ENCODE measurements at places on chromosomes 13 and 19.

- DNase-seq, result no peak
Observed at GRCh38 chr19:49340069-49340864, 5.1 kb downstream of the CD37 start.

- DNase-seq, result no peak
Observed at GRCh38 chr19:11814700-11815035, 595 bp downstream of the ZNF440 start.

- DNase-seq, result no peak
Observed at GRCh38 chr13:109385242-109385560, 401.2 kb downstream of the IRS2 start.

DNA sequence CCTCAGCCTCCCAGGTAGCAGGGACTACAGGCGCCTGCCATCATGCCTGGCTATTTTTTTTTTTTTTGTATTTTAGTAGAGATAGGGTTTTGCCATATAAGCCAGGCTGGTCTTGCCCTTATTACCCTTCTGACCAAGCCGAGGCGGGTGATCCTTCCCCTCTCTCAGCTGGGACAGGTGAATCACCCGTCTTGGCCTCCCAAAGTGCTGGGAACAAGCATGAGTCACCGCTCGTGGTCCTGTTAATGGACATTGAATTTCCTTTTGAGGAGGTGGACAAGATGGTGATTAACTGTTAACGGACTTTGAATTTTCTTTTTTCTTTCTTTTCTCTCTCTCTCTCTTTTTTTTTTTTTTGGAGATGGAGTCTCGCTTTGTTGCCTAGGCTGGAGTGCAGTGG lies 10.6 kb downstream of the CD70 start:
- DNase-seq, result no peak

GRCh38 chr13:91355826-91356710 lies 8.6 kb downstream of the MIR17HG start:
- DNase-seq, result no peak

- peak; percentile 88 for DNase-seq
Observed at GRCh38 chr19:28436320-28436719, 776.6 kb downstream of the UQCRFS1 start.

- no peak for DNase-seq
Observed at GRCh38 chr13:30826911-30827577, 79.0 kb upstream of the MEDAG start.

DNA sequence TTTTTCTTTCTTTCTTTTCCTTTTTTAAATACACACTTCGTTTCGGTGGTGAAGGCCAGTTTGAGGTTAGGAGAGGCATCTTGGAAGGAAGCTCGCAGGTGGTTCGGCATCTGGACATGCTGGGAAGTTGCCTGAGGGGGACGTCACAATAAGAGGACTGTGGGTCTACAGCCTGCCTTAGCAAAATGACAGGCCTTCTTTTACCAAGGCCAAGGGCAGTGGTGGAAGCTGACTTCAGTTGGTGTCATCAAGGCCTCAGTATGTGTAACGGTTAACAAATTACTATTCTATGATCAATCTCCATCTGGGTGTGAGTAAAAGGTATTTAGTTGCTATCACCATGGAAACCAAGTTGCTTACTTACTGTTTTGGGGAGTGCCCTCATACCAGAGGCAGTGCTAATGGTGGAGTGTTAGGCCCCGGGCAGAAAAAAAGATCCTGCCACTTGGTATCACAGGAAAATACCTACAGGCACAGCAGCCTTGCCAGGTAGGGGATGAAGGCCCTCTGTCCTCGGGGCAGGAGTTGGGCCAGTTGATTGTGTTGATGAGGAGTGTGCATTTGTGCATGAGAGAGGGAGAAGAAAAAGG lies 10.3 kb downstream of the ACTN4 start:
- DNase-seq, result no peak

DNA sequence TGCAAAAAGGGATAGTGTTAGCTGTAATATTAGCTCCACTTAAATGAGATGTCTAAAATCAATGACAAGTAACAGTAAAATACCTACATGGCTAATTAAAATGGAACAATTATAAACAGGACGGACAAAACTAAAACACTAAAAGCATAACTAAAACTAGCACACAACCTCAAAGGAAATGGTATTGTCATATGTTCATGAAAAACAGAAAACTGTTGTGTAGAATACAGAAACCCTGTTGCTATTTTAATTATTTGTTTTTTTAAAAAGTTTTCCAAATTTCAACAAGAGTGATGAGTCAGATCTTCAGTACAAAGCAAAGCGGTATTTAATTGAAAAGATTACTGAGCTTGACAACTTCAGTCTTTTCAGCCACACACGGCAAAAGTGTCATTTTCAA lies 4.2 kb downstream of the RCBTB2 start:
- no peak for DNase-seq

DNA sequence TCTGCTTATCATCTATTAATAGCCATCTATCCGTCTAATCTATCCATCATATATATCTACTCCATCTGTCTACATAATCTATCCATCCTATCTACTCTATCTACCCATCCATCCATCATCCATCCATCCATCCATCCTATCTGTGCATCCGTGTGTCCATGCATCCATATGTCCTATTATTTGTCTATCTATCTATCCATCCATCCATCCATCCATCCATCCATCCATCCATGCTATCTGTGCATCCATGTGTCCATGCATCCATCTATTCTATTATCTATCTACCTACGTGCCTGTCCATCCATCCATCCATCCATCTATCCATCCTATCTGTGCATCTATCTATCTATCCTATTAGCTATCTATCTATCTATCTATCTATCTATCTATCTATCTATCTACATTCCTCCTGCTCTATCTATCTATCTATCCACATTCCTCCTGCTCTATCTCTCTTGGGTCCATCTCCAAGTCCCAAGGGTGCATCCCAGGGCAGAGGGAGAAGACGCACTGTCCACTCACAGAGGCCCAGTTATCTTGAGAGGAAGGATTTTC lies 1.9 kb downstream of the CYP4F2 start:
- DNase-seq, result no peak

DNA sequence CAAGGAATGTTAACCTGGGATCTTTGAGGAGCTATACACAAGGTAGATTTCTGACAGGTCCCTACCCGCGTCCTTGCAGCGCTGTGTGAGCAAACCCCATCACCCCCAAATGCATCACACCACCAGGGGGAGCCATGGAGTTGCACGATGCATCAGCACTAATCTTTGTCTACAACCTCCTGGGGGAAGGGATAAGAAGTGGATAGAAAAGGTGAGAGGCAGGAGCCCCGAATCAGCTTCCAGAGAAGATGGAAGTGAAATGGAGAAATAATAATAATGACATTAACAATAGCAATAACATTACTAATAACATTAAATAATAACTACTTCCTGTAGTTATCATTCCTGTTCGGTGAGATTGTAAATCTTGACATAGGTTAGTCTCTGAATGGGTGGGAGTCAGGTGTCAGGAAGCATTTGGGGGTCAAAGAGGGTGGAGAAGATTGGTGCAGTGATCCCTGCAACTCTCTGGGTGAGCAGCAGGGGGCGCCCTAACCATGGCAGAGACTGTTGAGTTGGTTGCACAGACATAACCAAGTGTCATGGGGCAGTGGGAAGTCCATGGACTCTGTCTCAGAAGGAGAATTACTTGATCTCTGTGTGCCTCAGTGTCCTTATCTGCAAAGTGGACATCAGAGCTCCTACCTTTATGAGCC lies 16.5 kb downstream of the SIGLEC7 start:
- DNase-seq, result peak; percentile 37

GRCh38 chr19:532561-533363 lies 1.2 kb downstream of the CDC34 start:
- DNase-seq, result peak; percentile 64

DNA sequence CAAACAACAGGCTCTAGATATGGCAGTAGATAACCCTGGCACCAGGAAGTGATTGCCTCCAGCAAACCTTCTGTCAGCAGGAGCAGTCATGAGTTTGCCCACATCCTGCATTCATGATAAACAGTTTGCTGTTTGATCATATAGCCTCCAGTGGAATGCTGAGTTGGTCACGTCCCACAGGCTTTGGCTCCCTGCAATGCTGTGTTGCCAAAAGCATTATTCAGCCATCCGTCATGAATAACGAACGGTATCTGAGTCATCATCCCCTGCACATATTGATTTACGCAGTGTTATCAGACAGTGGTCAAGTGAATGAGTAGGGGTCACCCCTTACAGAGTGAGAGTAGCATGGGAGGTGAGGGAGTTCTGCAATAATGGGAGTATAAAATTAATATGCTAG lies 21.9 kb upstream of the ZNF432 start:
- no peak for DNase-seq

DNA sequence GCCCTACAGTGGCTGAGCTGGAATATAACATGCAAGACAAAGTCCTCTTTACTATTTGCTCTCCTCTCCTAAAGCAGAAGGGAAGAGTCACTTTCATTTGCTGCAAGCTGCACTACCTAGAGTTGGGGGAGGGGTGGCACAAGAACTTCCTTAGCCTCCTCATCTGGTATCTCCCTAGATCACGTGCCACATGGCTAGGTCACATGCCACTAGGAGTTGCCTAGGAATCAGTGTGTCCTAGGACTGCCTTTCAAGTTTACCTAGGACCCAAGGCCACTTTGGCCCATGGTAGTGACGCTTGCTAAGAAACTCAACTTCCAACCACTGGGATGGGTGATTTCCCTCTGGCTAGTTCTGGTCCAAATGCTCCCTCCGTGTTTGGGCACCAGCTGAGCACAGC lies 625.2 kb downstream of the DIAPH3 start:
- no peak for DNase-seq

GRCh38 chr13:43767341-43767931 lies 19.3 kb downstream of the ENOX1 start:
- no peak for DNase-seq

GRCh38 chr13:98386637-98387036 lies 190.3 kb downstream of the STK24 start:
- DNase-seq, result no peak

- no peak for DNase-seq
Observed at GRCh38 chr19:16618248-16618647, 9.8 kb downstream of the MED26 start.

GRCh38 chr13:95243207-95243606 lies 58.0 kb downstream of the ABCC4 start:
- DNase-seq, result no peak

- peak; percentile 82 for DNase-seq
Observed at GRCh38 chr19:1856698-1857603, 6.4 kb downstream of the KLF16 start.

- DNase-seq, result no peak
Observed at GRCh38 chr13:23469951-23470421, 36.5 kb upstream of the SACS start.

DNA sequence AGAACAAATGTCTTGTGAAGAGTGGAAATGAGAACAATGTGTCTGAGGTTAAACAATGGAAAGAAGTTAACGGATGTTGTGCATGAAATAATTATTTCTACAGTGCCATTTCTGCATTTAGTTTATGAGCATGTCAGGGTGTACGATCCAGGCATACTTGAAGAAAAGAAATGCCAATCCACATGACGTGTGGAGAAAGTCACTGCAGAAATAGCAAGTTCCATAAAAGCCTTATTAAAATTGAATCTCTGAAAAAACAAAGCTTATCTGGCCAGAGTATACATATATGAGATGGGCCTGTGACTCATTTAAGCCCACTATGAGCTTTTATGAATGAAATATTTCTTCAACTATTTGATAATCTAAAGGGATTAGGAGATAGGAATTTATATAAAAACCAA lies 426.1 kb downstream of the EFNB2 start:
- DNase-seq, result no peak

- no peak for DNase-seq
Observed at GRCh38 chr13:103908911-103909310, 842.7 kb upstream of the SLC10A2 start.

DNA sequence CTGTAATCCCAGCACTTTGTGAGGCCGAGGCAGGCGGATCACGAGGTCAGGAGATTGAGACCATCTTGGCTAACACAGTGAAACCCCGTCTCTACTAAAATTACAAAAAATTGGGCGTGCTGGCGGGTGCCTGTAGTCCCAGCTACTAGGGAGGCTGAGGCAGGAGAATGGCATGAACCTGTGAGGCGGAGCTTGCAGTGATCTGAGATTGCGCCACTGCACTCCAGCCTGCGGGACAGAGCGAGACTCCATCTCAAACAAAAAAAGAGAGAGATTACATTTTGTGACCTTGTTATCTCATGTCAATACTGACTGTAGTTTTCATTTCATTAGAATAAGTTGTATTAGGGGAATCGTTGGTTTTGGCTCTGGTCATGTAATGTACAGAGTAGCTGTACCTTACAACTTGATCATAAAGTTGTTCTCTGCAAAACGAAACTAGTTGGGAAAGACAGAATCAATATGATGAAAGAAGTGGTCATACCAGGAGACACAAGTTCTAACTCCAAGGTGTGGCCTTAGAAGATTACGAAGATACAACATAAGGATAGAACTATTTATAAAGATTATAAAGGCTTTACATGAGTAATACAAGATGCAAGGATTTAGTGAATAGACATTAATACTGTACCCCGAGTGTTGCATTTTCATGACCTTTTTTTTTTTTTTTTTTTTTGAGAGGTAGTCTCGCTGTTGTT lies 15.3 kb downstream of the TMEM38A start:
- DNase-seq, result no peak

- DNase-seq, result no peak
Observed at GRCh38 chr13:21917086-21918015, 246.5 kb downstream of the FGF9 start.

- DNase-seq, result no peak
Observed at GRCh38 chr13:87052731-87053130, 618.4 kb upstream of the SLITRK5 start.

DNA sequence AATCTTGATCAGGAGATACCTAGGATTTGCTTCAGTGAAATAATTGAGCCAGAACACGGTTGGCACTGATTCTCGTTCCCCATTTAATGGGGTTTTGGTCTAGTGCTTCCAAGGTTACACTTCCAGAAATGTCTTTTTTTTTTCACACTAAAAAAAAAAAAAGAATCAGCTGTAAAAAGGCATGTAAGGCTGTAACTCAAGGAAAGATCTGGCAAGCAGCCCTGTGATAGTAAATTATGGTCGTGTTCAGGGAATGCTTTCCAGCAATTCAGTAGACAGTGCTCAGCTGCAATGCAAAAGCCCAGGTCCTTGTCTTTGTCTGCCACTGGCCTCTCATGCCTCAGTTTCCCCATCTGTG lies 27.2 kb upstream of the NDUFS7 start:
- no peak for DNase-seq

- DNase-seq, result no peak
Observed at GRCh38 chr19:30364866-30365800, 7.1 kb upstream of the ZNF536 start.

- DNase-seq, result no peak
Observed at GRCh38 chr13:44906230-44906629, 83.0 kb downstream of the NUFIP1 start.

DNA sequence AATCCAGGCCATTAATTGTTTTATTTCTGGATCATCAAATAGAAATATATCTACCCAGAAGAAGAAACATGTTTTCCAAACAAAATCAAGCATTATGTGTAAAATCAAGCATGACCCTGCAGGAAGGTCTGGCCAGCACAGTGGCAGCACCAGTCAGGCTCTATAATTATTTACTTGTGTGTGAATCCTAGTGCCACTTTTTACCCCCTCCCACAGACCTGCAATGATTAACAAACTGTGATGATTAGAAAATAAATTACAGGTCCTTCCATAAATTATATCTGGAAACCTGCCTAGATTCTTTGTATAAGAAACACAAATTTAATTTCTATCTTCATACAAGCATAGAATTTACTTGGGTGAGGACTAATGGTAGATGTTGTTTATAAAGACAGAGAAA lies 186.1 kb downstream of the GPC6 start:
- no peak for DNase-seq
